ENCODE measurements at places on chromosomes 6 and 20.

GRCh38 chr6:40299681-40300080, 287.5 kb downstream of the LRFN2 start:
- DNase-seq = no peak

DNA sequence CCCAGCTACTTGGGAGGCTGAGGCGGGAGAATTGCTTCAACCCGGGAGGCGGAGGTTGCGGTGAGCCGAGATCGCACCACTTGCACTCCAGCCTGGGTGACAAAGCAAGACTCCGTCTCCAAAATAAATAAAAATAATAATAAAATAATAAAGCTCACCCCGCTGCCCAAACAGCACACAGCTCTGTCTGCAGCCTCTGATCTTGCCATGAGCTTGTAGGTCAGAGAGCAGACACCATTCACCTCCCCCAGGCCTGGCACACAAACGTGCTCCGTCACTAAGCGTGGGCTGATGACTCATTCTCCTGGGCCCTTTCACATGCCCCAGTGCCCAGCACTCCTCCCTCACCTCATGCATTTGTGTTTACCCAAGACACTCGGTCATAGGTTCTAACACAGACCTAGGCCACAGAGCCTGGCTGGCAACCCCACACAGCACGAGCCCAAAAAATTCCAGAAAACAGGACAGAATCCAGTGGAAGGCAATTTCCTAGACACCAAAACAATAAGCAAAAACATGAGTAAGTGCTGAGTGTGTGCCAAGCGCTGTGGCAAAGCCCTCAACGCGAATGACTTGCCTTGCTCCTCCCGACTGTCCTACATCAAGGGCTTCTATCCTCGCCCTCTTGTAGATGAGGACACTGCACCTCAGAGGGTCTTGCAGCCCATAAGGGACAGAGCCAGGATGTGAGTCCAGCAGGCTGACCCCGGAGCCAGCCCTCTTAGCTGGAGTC, 18.0 kb downstream of the ATP9A start:
- DNase-seq = no peak

DNA sequence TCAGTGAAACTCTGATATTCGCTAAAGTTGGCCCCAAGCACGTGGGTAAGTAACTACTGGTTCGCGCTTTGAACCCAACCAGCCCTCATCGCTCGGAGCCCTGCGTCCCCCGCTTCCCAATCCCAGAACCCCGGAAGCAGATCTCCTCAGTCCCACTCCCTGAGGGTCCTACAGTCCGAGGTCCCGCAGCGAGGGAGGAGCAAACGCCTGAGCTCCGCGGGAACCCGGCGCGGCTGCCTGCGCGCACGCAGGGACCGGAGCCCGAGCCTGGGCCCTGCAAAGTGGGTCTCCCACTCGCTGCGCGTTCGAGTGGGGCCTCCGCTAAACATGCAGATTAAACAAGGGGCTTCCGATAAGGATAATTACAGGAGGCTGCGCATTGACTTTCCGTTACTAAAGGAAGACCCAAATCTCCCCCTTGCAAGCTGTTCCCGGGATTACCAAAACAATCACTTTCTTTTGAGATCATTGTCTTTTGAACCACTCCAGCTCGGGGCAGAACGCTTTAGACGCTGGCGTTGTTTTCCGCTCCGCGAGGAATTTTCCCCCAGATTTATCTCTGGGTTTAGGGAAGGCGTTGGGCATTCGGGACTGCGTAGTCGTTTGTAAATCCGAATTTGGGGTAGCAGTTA, 1.3 kb upstream of the VSX1 start:
- DNase-seq = no peak

GRCh38 chr6:72305971-72306370, 315.9 kb upstream of the KCNQ5 start:
- no peak for DNase-seq

- DNase-seq = no peak
Observed at GRCh38 chr20:1566701-1567100, 9.2 kb upstream of the SIRPD start.

- DNase-seq = no peak
Observed at GRCh38 chr6:8108031-8108660, 5.8 kb upstream of the EEF1E1 start.

GRCh38 chr20:44646023-44646640, 5.4 kb downstream of the ADA start:
- no peak for DNase-seq
